NCI-H1105 treated with DMSO at 0.1 percent for 48 hours (cell line): ENCODE measurements at places on chromosomes 12 and 14.

DNA sequence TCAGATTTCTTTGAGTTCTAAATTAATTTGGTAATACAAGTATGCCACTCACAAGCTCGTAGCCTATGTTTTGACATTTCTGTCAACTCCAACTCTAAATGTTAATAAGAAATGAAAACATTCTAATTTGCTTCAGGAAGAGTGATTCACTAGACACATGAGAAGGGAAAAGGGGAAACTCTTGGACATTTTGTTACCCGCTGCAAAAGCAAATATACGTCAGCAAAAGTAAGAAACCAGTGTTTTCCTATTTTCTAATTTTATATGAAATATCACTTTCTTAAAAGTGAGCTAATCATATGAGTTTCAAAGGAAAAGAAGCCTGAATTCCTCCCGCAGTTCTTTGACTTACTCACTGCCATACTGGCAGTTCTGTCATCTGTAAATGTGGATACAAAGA, 162.3 kb downstream of the GRIP1 start:
- DNase-seq = no peak

DNA sequence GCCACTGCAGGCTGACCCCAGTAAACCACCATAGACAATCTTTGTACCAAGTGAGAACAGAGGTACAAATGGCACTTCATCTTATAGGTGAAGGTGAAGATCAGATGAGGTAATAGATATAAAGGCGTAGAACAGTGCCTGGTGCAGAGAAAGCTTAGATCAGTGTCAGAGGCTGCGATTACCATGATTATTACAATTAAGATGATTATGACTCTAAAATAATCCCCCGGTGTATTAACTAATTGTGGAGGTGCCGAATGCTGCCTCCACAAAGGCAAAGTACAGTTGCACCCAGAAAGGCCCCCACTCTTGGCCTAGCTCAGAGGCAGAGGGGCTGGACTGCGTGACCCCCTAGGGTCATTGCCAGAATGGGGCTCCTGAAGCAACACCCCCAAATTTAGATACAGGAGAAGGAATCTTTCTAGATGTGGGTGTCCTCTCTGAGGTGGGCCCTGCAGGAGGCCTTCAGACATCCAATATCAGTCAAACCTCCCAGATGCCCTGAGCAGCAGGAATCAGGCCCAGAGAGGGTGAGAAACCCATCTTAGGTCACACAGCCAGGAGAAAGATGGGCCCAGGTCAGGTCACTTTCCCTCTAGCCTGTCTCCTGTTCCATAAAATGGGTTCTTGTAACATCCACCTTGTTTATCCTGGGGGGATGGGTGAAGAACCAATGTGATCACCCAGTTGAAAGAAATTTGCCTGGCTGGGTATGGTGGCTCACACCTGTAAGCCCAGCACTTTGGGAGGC, 139.8 kb downstream of the PHETA1 start:
- no peak for DNase-seq

DNA sequence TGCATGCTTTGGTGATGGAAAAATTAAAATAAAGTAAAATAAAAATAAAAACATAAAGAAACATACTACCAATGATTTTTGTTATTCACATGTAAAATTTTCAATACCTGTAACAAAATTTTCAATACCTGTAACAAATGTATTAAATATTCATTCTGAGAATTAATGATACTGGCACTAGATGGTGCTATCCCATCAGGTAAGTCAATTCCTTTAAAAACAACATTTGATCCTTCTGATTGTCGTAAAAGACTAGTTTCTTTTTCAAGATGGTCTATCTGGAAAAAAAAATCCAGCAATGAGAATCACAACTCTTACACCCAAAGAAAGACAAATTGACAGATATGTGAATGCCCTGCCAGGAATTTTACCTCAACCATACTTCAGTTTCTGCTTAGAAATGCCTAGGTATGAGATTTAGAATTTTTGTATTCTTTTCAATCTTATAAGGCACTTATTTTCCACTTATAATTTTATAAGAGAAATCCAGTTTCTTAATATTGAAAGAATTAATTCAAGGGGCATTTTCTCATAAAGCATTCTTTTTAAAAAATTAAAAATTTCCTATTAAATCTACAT, 30.7 kb downstream of the CEP290 start:
- peak; percentile 73 for DNase-seq

DNA sequence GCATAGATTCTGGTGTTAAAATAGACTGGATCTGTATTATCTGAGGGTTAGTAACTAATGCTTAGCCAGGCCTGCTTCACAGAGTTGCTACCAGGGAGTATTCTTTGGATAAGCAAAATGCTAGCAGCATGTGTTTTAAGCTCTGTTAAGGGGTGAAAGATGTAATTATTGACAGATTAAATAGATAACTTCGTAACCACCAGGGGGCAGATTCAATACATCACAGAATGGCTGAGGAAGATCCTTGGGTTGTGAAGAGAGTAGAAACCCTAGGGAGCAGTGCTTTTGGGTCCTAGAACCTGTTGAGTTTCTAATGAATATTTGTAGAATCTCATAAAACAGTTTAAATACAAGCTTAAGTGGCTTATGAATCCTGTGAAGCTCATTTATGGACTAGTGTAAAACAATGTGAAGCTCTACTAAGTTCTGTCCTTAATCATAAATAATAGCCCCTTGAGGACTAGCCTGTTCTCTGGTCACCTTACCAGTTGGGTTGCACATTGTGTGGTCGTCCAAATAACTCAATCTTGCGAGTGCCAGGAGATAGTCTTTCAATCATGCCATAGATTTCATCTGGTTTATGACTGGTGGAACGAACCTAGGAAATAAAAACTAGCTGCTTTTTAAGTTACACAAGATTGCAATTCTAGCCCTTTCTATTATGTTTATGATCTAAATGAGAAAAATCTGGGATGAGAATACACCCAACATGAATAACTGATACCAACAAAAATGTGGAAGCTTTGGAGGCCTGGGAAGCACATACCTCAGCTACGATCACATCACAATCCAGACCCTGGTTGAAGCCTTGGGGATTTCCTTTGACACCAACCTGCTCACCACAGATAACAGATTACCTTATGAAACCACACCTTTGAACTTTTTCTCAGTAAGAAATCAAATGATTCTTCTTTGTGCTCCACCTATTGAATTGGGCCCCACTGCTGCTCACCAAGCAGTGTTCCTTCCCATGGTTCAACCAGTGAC, 12.3 kb downstream of the METTL3 start:
- DNase-seq = peak; percentile 64

GRCh38 chr14:39368261-39368959, 63.8 kb downstream of the FBXO33 start:
- peak; percentile 76 for DNase-seq

DNA sequence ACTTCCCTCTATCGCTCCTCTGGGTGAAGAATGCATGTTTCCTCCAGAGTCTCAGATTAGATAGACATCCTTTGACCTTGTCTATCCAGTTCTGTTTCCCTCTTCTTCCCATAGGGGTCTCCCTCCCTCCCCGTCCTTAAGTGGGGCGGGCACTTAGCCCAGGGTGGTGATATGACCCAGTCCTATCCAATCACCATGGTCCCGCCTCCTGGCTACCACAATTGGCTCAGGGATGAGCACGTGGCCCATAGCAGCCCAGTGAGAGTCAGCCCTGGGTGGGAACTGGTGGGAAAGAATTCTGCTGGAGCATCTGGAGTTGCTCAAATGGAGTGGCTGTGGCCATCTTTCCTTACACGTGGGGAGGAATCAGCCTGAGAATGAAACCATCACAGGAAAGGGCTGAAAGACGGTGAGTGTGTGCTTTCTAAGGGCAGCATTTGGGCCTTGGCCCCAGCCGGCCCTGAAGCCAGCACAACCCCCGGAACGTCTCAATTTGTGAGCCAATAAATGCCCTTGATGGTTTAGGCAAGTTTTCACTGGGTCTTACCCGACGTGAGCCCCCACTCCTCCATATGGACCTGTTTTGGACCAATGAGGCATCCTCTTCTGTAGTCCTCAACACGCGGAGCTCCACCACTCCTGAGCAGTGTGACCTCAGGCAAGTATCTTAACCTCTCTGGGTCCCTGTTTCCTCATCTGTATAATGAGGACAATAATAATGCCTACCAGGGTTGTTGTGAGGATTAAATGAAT, 14.4 kb upstream of the MLXIP start:
- DNase-seq = peak; percentile 71

DNA sequence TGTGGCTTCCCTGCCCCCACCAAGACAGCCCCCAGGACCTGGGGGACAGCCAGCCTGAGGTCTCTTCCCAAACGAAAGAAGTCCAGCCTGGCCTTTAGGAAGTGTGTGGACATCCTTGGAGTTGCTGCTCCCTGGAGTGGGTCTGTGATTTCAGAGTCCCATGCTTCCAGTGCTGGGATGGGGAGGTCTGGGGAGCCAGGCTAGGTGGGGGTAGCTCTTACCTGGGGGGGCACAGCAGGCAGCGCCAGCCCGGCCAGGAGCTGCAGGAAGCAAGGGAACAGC, 509 bp downstream of the PGF start:
- DNase-seq = no peak

DNA sequence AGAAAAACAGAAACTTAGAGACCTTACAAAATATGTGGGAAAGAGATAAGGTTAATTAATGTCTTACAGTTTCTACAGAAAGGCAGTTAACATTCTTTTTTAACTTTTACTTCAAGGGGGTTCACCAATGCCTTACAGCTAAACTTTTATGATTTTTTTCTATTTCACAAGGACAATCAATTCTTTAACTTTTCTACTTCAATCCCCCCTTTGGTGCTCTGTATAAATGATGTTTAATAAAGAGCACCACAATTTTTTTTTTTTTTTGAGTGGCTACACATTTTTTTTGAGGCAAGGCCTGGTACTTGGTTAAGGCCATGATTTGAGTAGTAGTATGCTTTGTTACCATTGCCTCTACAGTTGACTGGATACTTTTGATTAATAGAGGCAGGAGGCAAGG, 279.6 kb downstream of the PRKD1 start:
- DNase-seq = no peak

GRCh38 chr12:69415471-69416275, 54.5 kb upstream of the FRS2 start:
- DNase-seq = peak; percentile 6

DNA sequence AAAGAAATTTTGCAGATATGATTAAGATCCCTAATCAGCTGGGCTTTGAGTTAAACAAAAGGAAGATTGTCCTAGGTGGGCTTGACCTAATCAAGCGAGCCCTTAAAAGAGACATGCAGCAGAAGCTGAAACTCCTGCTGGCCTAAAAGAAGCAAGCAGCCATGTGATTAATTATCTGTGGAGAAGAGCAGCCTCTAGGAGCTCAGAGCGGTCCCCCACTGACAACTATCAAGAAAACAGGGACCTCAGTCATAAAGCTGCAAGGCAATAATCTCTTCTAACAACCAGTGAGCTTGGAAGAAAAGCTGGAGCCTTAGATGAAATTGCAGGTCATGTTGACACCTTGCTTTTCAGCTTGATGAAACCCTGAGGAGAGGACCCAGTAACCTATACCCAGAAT, 288.9 kb upstream of the CLEC14A start:
- no peak for DNase-seq

DNA sequence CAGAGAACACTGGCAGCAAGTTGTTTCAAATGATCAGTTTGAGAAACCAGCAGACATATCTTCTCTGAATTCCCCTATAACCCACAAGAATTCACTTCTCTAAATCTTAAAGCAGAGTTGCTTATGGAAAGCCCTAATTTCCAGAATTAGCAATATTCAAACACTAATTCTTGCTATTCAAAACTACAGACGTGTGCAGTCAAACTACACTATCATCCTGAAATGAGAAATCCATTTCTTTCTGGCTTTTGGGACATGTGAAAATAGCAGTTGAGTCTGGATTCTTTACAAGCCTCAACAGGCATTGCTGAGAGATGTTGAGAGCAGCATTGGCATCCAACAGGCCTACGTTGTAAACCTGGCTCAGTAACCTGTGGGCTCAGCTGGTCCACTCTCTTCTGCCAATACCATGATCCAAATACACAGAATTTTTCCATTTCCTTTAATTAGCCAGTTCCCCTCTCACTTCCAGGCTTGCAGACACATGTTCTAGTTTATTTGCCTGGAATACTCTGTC, 74.6 kb upstream of the TMTC1 start:
- DNase-seq = no peak

DNA sequence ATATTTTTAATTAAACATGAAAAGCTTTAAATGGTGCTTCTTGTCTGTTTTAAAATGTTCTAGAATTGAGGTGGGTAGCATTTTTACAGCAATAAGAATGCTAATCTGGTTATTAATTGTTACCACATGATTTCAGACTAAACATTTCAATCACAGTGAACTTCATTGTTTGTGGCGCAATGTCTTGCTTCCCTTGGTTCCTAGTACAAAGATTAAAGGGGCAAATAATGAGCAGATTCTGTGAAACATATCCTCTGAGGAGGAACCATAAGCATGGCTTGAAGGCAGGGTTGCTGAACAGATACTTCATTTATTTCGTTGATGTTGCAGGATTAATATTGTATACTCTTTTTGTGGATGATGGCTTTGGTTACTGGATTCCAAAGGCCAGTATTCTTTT, 162.1 kb downstream of the FUT8 start:
- no peak for DNase-seq

- no peak for DNase-seq
Observed at GRCh38 chr12:130537655-130538054, 178.4 kb downstream of the RIMBP2 start.

- DNase-seq = no peak
Observed at GRCh38 chr12:45343269-45344051, 127.6 kb downstream of the ANO6 start.

- no peak for DNase-seq
Observed at GRCh38 chr14:99247101-99247729, 24.8 kb downstream of the BCL11B start.

DNA sequence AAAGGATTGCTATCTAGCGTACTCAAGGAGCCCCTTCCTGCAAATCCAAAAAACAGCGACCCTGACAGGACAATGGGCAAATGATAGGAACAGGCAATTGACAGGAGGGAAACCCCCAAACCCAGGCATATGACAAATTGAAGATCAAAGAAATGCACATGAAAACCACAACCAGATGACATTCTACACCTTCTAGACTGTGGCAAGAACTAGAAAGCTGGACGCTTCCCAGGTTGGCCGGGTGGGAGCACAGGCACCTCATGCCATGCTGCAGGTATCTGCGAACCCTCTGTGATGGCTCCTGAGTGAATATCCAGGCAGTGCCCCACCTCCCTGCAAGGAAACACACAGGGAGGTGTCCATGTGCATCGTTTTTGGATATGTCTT, 37.1 kb downstream of the CMKLR1 start:
- DNase-seq = no peak

- no peak for DNase-seq
Observed at GRCh38 chr12:5889381-5890047, 55.5 kb downstream of the ANO2 start.

DNA sequence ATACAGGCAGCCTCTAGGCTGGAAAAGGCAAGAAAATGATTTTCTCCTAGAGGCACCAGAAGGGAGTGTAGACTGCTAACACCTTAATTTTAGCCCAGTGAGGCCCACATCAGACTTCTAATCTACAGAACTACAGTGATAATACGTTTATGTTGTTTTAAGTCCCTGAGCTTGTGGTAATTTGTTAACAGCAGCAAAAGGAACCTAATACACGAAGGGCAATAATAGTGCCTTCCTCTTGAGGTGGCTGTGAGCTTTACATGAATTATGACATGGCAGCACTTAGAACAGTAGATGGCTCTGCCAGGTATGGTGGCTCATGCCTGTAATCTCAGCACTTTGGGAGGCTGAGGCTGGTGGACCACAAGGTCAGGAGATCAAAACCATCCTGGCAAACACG, 118.8 kb downstream of the ZNF664 start:
- no peak for DNase-seq
